ENCODE measurements at places on chromosomes 16 and 17.

GRCh38 chr17:21027031-21027430, 15.8 kb downstream of the USP22 start:
- no peak for DNase-seq

- DNase-seq = peak; percentile 19
These were observed 32.4 kb downstream of the SMARCE1 start for GRCh38 chr17:40615068-40615840.

GRCh38 chr17:81002409-81003361, 11.0 kb downstream of the CHMP6 start:
- peak; percentile 57 for DNase-seq

GRCh38 chr17:39410279-39410678, 8.9 kb upstream of the FBXL20 start:
- no peak for DNase-seq

DNA sequence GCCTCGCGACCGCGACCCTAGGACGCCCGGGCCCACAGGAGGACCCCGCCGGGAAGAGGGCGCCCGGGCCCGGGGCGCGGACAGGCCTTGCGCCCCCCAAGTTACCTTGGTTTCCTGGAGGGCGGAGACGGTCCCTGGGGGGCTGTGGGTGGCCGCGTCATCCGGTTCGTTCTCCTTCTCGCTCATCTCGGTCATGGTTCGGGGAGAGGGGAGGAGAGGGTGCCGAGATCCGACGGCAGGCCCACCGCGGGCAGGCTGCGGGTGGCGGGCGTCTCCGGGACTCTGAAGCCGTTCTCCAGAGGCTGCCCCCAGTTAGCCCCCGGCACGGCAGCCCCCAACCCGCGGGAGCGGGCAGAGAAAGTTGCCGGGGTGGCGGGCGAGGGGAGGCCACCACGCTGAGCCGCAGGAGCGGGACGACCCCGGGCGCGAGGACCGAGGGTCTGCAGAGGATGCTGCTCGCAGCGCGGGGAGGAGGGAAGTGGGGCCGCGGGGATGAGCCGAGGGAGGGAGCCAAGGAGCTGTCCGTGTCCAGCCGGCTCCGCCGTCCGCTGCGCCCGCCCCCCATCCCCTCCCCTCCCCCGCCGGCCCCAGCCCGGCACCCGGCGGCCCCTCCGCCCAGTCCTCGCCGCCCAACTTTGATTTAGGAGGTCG, at the start of gene STAC2:
Gene STAC2, minus strand, starts transcription at position 638 of the 651 bp plus-strand sequence. Its CDS starts 443 bp downstream, at position 195.
- DNase-seq = no peak

- DNase-seq = no peak
These were observed 35.0 kb downstream of the DEF8 start for GRCh38 chr16:89983536-89983935.

DNA sequence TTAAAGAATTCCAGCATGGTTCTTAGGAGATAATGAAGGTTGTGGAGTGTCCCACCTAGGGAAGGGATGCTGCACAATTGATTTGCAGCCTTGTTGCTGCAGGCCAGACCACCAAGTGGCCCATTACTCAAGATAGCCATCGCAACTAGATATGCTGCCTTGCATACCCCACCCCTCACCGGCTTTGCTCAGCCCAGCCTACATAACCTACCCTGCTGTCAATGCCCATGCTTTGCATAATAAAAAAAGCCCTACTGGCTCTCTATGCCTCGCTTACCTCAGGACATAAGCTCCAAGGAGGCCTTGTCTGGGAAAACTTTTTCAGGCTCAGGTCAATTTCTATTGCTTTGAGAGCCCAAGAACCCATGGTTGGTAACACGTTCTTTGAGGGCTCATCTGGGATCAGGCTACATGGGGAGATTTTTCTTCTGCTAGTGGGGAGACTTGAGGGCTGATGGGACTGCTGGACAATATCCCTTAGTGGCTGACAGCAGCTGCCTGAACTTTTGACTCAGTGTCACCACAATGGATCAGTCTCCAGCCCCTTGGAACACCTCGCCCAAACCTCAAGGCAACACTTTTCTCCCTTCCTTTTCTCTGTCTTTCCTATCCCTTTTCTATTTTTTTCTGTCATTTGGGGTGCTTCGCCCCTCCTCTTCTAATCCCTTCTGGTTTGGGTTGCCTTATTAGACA, 38.3 kb downstream of the SCPEP1 start:
- DNase-seq = no peak

DNA sequence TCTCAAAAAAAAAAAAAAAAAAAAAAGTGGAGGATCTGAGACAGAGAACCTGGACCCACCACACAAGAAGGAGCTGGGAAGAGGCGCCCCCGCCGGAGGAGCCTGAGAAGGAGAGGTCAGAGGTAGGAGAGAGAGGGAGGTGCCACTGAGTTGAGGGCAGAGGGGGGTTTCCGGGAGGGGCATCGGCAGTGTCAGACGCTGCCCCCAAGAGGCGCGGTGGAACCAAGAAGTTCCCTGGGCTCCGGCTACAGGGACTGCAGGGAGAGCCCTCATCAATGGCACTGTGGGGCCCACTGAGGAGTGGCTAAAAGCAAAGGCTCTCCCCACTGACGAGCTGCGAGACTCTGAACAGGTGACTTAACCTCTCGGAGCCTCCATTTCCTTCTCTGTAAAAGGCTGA, 4.2 kb downstream of the CCDC42 start:
- DNase-seq = no peak
